ENCODE measurements at places on chromosomes 5 and 9.

DNA sequence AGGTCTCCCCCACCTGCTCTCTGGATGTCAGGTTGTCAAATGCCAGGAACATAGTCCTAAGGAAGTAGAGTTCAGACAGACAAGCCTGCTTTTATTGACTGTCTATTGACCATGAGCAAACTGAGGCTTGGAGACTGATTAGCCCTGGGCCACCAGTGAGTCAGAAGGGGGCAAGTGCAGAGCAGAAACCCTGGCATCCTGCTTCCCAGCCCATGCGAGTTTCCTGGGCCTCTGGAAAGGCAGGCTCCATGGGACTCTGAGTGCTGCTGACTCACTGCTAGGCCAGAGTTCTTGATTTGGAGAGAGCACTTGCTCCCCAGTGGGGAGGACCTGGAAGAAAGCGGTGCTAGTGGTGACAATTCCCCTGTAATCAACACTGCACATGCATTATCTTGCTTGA, 2.8 kb upstream of the HBEGF start:
- DNase-seq, result no peak

DNA sequence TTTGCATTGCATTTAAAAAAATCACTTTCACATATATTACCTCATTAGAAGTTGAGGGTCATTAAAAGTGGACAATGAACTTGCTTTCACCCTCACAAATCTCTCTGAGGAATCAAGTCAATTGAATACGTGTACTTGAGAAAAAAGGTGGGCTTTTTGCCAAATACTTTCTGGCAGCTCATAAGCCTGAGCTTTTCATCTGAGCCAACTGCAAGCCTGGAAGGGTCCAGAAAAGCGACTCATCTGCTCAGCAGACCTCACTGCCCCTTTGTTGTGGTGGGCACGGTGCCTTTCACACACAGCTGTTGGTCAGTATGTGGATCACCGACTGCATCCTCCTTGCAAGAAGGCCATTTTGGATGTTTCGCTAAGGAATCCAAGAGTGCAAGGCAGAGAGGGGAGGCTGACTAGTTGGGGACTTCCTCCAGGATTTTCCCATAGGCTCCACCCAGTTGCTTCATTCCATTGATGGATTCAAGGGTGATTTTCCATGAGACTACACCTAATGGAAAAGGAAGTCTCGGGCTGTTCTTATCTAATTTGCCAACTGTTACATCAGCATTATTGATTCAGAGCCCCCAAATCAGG, 564.7 kb downstream of the PDE4D start:
- no peak for DNase-seq

DNA sequence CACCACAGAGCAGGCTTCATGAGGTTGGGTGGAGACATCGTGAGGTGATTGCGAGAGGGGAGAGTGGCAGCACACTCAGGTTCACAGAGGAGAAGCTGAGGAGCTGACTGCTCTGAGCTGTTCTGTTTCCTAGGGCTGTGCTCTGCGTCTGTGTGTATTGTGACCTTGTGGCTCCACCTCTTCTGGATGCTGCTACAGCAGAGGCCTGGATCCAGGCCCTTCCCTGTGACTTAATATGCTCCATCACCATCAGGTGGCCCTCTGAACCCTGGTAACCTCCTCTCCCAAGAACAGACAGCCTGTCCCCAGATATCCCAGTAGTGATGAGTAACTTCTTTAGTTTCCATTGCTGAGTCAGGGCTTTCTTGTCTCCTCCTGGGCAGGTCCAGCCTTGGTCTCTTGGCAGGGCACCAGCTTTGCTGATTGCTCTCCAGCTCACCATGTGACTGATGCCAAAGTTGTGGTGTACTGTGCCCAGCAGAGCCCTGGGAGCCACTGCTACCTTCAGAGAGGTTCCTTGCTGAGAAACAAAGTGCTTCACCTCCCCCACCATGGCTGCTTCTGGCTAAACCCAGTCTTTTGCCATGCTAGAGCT, 212.8 kb upstream of the CHD1 start:
- DNase-seq, result no peak

DNA sequence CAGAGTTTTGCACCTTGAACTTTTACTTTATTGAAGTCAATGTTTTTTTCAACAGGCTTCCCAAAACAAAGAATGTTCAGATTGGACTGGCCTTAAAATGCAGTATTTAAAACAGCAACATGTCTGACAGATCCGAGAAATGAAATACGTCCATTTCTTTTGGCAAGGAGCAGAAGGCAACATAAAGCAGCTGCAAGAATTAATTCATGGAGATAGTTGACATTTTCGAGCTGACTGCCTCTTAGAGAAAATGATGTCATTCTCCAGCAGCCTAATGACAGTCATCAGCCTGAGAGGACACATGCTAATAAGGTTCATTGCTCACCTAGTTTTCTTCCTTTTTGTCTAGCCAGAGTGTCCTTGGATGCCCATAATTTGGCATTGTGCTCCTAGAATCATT, 232.2 kb upstream of the SEMA6A start:
- no peak for DNase-seq

DNA sequence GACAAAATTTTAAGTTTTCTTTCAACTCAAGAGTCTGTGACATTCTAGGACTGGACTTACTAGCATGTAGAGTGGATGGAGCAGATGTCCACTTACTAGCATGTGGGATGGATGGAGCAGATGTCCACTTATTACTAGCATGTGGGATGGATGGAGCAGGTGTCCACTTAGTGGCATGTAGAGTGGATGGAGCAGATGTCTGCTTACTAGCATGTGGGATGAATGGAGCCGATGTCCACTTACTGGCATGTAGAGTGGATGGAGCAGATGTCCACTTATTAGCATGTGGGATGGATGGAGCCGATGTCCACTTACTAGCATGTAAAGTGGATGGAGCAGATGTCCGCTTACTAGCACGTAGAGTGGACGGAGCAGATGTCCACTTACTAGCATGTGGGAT, 2.4 kb downstream of the SLC36A1 start:
- no peak for DNase-seq
